NT2/D1 (cell line): ENCODE measurements at places on chromosomes 1 and 21.
A peak's percentile ranks its signal among the peaks of the same experiment; 100 is the strongest.

- peak; percentile 66 for DNase-seq
These were observed 17.6 kb upstream of the TMEM61 start for GRCh38 chr1:54962612-54963395.

GRCh38 chr1:78722105-78722504 is 72.5 kb downstream of the IFI44 start:
- DNase-seq, result no peak

GRCh38 chr21:40641042-40641441 is 205.9 kb downstream of the DSCAM start:
- no peak for DNase-seq

- DNase-seq, result no peak
These were observed 88.2 kb downstream of the GFI1 start for GRCh38 chr1:92398519-92398918.

DNA sequence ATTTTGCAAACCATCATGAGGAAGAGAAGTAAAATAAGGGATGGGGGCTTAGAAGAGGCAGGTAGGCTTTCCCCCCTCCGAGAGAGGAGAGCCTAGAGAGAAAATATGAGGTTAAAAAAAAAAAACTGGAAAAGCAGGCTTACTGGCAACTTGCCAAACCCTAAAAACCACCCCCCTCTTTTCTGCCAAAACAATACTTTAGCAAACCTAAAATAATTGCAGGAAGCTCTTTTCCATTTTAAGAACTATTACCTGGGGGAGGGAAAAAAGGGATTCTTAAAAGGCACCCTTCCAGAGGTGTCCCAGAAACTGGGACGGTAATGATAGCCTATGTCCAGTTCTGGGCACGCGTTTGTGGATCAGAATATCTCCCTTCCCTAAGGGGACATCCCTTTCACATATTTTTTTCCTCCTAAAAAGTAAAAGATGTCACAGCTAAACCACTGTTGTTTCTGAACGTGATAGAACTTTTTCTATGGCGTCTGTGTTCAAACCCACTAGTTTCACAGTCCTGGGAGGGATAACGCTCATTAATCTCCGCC is 1.1 kb upstream of the NFIA start:
- no peak for DNase-seq

- no peak for DNase-seq
These were observed 8.9 kb downstream of the SPATA46 start for GRCh38 chr1:162367772-162368171.

GRCh38 chr1:15417059-15417934 is 7.6 kb downstream of the EFHD2 start:
- no peak for DNase-seq

GRCh38 chr1:232477728-232478127 is 152.2 kb downstream of the SIPA1L2 start:
- DNase-seq, result no peak

GRCh38 chr21:29018540-29018939 is 609 bp downstream of the RWDD2B start:
- DNase-seq, result no peak

GRCh38 chr1:236172041-236172579 is 29.8 kb downstream of the GPR137B start:
- no peak for DNase-seq

DNA sequence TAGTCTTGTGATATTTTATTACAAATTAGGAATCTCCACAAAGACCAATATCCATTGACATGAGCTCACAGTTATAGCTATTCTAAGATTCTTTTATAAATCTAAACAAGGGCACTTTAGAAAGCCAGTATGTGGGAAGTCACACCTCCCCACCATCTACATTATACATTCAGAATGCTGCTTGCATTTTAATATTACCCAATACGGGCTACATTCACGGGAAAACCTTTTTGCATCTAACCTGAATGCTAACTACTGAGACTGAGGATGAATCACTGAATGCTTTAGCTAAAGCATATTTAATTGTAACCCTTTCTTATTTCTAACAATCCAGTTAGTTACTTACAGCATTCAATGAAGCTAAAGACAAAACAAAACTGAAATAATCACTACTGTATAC is 53.1 kb downstream of the PCSK9 start:
- no peak for DNase-seq

- peak; percentile 60 for DNase-seq
These were observed 470 bp downstream of the TNR start for GRCh38 chr1:175742790-175743459.

GRCh38 chr1:4027008-4027407 is 126.9 kb upstream of the C1orf174 start:
- no peak for DNase-seq

GRCh38 chr1:175043824-175044223 is 20.6 kb upstream of the MRPS14 start:
- no peak for DNase-seq

GRCh38 chr1:214404571-214405213 is 123.7 kb downstream of the SMYD2 start:
- peak; percentile 47 for DNase-seq

DNA sequence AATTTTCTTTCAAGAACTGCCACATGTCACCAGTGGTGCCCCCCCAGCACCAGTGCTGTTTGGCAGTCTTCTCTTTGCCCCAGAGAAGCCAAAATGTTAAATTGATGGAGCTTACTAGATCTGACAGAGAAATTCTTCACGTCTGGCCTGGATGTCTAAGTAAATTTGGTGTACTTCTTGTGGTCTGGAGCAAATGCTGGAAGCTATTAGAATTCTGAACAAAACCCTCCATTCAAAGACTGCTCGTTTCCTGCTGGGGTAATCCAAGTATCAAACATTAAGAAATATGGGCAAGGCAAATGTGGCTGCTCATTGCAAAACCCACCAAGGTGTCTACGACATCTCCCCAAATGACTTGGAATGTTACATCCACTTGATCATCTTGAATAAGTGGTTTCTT is 92.3 kb downstream of the ROR1 start:
- DNase-seq, result no peak

DNA sequence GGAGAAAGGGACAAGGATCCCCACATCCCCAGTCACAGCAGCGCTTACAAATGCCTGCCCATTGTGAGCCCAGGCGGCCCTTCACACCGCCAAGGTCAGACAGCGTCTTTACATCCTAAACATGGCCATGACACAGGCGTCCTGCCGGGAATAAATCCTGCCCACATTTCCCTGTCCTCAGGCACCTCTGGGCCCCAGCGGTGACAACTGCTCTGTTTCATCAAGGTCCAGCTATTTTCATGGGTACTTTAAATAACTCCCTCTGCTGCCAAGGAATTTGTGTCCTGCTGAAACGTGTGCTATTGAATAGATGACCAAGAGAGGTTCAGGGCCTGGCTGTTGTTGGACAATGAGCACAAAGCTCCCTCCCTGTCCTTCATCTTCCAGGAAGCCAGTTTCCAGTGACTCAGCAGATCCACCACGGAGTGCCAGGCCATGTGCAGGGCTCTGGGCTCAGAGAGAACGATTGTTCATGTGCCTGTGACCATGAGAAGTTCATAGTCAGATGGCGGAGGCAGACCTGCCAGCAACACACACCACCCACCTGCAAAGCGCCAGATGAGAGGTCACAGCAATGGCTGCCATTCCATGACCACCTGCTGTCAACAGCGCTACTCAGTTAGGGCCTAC is 195.8 kb downstream of the MATN1 start:
- no peak for DNase-seq

- no peak for DNase-seq
These were observed 3.8 kb upstream of the LCE3A start for GRCh38 chr1:152626744-152627143.

DNA sequence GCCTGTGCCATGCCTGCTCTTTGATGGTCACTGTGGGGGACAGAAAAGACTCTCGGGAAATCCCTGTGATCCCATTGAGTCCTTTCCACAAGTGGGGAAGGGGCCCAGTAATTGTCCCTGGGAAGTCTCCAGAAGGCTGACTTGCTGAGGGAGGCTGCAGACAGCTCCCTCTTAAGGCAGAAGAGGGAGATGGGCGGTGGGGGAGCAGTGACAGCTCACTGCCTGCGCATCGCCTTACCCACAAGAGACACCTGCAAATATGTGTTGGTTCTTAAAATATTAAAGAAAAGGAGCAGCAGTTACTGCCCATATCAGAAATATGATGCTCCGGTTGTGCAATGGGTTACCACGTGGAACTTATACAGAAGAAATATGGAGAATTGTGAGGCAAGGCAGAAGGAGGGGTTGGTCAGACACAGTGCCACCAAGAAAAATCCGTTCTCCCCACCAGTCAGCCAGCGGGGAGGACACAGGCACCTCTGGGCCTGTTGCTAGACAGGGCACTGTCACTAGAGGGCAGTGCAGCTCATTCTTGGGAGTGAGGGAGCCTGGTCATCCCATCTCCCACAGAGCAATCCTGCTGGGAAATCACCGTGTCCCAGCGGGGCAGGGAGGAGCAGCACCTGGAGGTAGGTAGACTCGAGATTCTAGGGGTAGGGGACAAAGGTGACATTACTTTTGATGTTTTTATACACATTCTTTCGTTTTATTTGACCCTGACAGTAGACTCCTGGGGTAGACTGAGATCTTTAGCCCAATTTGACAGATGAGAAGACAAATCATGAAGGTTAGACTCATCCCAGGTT is 6.9 kb upstream of the CAMK1G start:
- DNase-seq, result peak; percentile 66

- DNase-seq, result no peak
These were observed 26.4 kb upstream of the SUMO3 start for GRCh38 chr21:44844256-44844655.

DNA sequence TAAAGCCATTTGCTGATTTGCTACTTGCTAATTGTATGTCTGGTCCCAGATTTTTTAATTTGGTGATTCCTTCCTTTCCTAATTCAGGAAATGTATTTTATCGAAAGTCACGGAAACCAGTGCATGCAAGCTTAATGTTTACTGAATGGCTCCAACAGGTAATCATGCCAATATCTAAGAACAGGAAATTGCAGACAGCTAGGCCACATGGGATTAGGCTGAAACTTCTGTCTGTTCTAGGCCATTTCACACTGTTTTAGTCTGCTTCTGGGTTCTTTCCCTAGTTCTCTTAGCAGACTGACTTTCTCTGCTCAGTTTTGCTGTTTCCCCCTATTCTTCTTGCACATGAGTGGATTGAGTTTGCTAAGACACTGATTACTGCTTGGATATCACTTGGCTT is 111.4 kb downstream of the NTNG1 start:
- DNase-seq, result no peak

DNA sequence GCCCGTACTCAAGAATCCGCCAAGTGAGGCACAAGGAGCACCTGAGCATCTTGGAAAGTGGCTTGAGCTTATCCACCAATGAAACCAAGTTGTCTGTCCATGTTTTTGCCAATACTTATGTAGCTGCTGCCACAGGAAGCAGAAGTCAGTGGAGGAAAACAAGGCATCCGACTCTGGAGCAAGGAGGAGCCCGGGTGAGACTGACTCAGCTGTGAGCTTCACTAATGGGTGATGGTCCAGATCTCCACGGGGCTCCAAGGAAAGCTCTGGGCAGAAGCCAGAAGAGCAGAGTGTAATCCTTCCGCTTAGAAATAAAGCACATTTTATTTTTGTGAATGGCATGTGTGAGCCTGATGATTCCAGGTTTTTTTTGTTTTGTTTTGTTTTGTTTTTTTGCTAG is 12.3 kb upstream of the SSR2 start:
- no peak for DNase-seq

GRCh38 chr1:71650119-71650518 is 569.3 kb upstream of the ZRANB2 start:
- DNase-seq, result no peak

DNA sequence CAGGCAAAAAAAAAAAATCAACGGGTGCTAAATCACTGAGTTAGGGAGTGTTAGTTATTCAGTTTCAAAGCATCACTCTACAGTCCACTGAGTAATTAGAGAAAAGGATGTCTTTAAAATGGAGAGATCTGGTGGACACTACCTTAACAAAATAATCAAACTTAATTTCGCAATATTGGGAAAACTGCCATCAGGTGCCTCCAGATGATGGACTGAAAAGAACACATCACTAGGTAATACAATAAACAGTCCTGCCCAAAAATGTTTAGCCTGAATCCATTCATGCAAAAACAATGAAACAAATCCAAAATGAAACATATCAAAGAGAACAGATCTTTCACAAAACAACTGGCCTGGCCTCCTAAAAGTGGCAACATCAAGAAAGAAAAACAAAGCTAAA is 54.1 kb downstream of the ENAH start:
- no peak for DNase-seq

DNA sequence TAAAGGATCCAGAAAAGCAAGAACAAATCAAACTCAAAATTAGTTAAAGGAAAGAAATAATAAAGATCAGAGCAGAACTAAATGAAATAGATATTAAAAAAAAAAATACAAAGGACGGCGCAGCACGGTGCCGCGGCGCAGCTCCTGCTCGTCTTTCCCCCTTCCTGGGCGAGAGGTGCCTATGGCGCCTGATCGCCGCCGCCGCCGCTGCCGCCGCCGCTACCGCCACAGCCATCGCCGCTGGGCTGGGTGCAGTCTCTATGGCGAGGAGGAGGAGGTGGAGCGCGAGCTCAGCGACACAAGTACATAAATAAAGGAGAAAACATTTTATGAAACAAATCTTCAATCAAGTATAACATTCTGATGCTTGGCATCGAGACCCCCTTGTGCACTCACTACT is 77.6 kb upstream of the VANGL1 start:
- no peak for DNase-seq

- no peak for DNase-seq
These were observed 185.6 kb downstream of the PAPPA2 start for GRCh38 chr1:176648556-176648955.

DNA sequence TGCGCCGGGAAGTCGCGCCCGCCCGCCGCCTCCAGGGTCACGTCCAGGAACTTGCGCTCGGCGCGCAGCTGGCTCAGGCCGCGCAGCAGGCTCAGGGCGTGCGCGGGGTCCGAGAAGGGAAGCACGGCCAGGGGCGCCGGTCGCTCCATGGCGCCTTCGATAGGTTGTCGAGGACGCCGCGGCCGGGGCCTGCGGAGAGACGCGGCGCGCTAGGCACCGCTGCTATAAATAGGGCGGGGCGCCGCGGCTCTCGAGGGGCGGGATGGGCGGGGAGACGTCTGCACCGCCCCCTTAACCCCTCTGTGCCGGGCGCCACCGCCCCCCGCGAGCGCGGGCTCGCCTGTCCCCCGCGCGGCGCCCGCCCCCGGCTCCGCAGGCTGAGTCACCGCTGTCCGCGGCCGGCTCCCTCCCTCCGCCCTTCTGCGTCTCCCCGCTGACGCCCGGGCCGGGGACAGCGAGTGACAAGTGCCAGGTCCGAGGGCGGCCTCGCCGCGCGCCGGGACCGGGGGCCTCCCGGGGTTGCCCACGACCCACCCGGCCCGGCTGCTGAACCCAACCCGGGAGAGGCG is at the start of gene KLHL21:
TSS of gene KLHL21 (minus strand) at position 201 of the 569 bp plus-strand sequence. CDS start at position 149, 52 bp downstream.
- DNase-seq, result no peak

GRCh38 chr1:940107-941014 is 16.6 kb downstream of the SAMD11 start:
- DNase-seq, result no peak

GRCh38 chr1:82108843-82109242 is 308.1 kb downstream of the ADGRL2 start:
- no peak for DNase-seq

DNA sequence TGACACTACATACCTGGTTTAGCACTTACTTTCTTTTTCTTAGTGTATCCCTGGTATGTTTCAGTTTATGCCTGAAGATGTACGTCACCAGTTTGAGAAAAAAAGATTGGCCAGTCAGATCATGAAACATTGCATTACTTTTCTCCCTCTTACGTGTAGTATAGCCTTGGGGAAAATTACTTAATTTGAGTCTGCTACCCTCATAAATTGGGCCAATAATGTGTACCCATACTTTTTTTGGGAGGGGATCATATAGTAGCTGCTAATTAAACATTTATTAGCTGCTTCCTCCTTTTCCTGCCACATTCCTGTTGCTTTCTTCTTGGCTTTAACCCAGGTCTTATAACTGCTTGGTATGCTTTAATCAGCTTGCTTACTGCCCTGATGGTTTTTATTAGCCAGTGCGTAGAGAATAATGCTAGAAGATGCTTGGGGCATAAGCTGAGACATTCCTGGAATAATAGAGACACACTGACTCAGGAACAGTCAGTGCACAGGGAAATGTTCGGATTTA is 32.1 kb downstream of the RABGAP1L start:
- DNase-seq, result no peak
